ENCODE measurements at places on chromosomes 6 and 20.

DNA sequence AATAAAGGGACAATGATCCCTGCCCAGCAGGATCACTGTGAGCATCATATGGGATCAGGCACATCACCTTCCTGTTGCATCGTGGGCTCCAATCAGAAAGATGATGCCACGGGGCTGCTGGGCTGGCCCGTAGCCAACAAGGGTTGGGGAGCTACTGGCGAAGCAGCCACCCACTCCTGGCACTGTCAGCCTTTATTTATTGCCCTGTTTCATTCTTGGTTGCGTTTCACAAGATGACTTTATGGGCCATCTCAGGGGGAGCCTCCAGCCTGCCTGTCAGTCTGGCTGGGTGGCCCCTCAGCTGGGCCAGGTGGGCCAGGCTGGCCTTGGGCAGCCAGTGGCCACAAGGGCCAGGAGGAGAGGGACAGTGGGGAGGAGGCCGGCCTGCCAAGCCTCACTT, 17.3 kb downstream of the VSTM2L start:
- no peak for DNase-seq

DNA sequence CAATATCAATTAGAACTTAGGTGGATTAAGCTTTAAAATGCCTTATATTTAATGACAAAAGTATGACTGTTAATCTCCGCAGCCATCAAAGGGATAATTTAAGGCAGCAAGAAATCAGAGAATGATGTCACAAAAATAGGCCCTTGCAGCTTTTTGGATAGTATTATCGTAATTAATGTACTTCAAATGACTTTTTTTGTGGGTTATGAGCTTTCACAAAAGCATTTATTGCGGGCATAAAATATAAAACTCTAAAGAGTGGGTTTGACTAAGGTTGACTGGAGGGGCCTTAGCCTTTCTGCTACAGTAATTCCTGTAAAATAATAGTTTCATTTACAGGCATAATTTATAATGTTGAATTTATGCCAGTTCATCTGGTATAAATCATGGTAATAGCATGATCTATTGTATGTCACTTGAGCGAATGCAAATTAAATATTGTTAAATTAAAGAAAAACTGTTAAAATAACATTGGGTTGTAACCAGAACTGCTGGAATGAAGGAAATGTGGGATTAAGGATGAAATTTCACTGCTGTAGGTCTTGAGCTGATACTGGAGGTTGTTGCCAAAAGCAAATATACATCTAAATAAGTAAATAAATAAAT, 78.5 kb upstream of the ZFP64 start:
- no peak for DNase-seq

- no peak for DNase-seq
Measured at GRCh38 chr6:84815896-84816735, 51.7 kb upstream of the TBX18 start.

DNA sequence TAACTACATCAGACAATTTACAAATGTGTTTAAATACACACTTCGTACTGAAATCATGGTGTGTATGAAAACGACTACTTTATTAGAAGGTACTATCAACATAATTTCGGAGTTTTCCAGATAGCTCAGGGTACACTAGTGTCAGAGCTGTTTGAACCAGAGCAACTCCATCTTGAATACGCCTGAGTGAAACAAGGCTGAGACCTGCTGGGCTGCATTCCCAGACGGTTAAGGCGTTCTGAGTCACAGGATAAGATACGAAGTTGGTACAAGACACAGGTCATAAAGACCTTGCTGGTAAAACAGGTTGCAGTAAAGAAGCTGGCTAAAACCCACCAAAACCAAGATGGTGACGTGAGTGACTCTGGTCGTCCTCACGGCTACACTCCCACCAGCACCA, 167.6 kb downstream of the THBS2 start:
- DNase-seq, result no peak

- no peak for DNase-seq
Measured at GRCh38 chr6:75403563-75404080, 90.0 kb downstream of the FILIP1 start.

DNA sequence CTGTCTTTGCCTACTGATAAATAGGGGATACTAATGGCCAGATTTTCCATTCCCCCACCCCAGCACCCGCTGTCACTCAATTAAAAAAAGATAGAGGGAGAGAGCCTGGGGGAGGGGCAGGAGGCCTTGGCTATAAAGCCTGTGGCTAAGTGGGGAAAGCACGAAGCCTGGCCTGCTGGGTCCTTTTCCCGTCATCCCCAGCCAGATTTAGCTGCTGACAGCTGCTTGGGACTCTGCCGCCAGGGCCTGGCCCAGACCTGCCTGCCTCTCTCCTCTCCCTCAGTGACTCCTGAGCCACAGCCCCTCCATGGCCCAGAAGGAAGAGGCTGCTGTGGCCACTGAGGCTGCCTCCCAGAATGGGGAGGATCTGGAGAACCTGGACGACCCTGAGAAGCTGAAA, at the start of gene APOBEC2:
TSS of gene APOBEC2 (plus strand) at position 162 of the 400 bp plus-strand sequence. CDS start at position 308, 146 bp downstream.
- DNase-seq, result no peak

DNA sequence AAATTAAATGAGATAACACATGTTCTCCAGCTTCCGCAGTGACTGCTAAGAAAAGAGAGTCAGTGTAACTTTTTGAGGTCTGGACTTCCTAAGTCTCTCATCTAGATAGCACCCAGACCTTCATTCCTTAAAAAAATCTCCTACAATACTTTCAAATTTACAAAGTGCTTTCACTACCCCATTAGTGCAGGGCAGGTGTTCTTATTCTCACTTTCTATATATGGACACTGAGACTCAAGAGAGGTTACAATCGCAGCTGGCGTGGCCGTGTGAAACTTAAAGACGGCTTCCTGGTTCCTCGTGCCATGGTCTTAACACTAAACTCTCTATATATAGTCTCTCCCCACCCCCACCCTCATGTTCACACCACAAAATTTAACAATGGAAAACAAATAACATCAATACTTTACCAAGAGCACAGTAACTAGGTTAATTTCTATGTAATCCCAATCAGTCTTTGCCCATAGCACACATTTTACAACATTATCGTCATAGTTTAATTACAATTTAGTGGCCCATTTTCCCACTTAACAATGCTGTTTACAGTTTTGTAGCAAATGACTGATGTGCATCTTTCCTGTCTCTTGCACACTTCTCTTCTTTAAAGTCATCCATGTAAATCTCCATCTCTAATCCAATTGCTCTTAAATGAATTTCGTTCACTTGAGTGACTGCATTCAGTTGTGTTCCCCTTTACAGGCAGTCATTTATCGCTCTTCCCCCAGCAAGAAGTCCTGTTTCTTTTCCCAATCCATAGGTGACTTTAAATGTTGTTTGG, 78.8 kb upstream of the ARID1B start:
- DNase-seq, result no peak

DNA sequence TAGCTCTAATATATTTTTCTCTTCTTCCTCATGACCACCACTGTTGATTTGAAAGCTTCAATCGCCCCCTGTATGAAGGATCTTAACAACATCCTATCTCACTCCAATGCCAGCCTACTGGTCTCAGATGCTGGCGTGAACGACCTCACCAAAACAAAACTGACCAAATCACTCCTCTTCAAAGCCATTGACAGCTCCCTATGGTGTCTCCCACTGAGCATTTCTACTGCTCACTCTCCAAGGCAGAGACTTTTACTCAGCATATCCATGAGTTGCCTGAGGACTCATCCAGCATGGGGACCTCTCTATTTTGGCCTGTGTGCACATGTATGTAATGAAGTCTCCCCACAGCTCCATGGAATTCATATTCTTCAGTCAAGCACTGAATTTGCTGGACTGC, 520.4 kb downstream of the TFAP2B start:
- DNase-seq, result no peak

All from stimulated activated CD4-positive, alpha-beta T cell treated with anti-CD3 and anti-CD28 coated beads, Interleukin-1b, Interleukin-23, amount 100 ng/mL, for 1 hour (primary cell).